ENCODE measurements at places on chromosomes 4 and X. TPM values are rescaled to one million over a fixed set of nuclear protein-coding genes. Genes with fewer than 3 reads are reported as not detected.

The SPIN2A gene
- 5.2 TPM for total RNA-seq

The HTRA3 gene
- total RNA-seq: 22.1 TPM

The FAM199X gene
- 32.7 TPM for total RNA-seq

The CSAG3 gene
- not detected for total RNA-seq
